ENCODE measurements at places on chromosomes 4 and X.

- H3K36me3 ChIP-seq: no peaks in the 10 kb centered on the region
- H3K27me3 ChIP-seq: no peaks in the 10 kb centered on the region
- H3K27ac ChIP-seq: no peak overlapping the region
- no peaks in the 10 kb centered on the region for H3K4me1 ChIP-seq
- no peak overlapping the region for H3K4me3 ChIP-seq
- no peak for DNase-seq
Measured at GRCh38 chrX:41273638-41274037, 60.3 kb upstream of the DDX3X start.

GRCh38 chr4:140244328-140244727, 90.3 kb upstream of the MAML3 start:
- no peaks in the 10 kb centered on the region for H3K36me3 ChIP-seq
- H3K4me1 ChIP-seq: no peaks in the 10 kb centered on the region
- H3K27me3 ChIP-seq: no peaks in the 10 kb centered on the region
- DNase-seq: no peak
- H3K27ac ChIP-seq: no peak overlapping the region

- no peak for DNase-seq
- H3K4me1 ChIP-seq: no peaks in the 10 kb centered on the region
- no peak overlapping the region for H3K27ac ChIP-seq
- H3K36me3 ChIP-seq: no peaks in the 10 kb centered on the region
Measured at GRCh38 chr4:130510661-130511060, 1414.7 kb downstream of the C4orf33 start.

DNA sequence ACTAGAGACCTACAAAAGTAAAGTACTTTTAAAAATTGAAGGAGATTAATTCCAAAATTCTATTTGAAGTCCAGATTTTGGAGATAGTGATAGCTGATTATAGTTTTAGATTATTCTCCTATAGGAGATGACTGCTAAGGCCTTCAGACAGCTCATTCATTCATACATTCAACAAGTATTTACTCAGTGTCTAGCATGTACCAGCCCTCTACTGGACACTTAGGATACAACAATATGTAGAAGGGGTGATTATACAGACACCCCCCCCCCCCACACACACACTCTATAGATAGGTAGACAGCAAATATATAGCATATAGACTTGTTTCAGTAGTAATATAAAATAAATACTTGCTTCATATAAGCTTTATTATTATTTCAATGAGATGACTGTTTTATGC, 60.4 kb upstream of the TAF9B start:
- no peaks in the 10 kb centered on the region for H3K27me3 ChIP-seq
- H3K4me1 ChIP-seq: no peaks in the 10 kb centered on the region
- H3K4me3 ChIP-seq: no peak overlapping the region
- DNase-seq: peak; percentile 8

DNA sequence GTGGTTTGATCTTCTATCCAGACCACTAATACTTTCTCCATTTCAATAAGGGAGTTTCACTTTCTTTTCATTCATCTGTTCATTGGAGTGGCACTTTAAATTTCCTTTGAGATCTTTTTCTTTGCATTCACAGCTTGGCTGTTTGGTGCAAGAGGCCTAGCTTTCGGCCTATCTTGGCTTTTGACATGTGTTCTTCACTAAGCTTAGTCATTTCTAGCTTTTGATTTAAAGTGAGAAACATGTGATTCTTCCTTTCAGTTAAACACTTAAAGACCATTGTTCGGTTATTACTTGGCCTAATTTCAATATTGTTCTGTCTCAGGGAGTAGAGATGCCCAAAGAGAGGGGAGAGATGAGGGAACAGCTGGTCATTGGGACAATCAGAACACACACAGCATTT, 24.3 kb downstream of the CXCL13 start:
- no peaks in the 10 kb centered on the region for H3K27me3 ChIP-seq
- H3K36me3 ChIP-seq: no peaks in the 10 kb centered on the region
- H3K4me1 ChIP-seq: no peaks in the 10 kb centered on the region
- no peak for DNase-seq
- H3K4me3 ChIP-seq: no peak overlapping the region

- DNase-seq: no peak
- H3K4me3 ChIP-seq: no peak overlapping the region
- no peaks in the 10 kb centered on the region for H3K4me1 ChIP-seq
- H3K27ac ChIP-seq: no peak overlapping the region
Measured at GRCh38 chrX:21490341-21490740, 116.1 kb downstream of the CNKSR2 start.
